ENCODE measurements at places on chromosomes 4 and X. TPM values are rescaled to one million over a fixed set of nuclear protein-coding genes. Genes with fewer than 3 reads are reported as not detected.

CLGN gene
- total RNA-seq, result 5.8 TPM

AMOT gene
- 1.1 TPM for total RNA-seq

ADAMTS3 gene
- total RNA-seq, result 3.8 TPM

GYG2 gene
- 11.4 TPM for total RNA-seq

PAGE1 gene
- total RNA-seq, result not detected

TACR3 gene
- not detected for total RNA-seq

PPID gene
- total RNA-seq, result 29.1 TPM

Data from smooth muscle cell of bladder (primary cell).